Cortex of kidney (tissue), 1 donor: ENCODE measurements at places on chromosomes 2 and 18.

DNA sequence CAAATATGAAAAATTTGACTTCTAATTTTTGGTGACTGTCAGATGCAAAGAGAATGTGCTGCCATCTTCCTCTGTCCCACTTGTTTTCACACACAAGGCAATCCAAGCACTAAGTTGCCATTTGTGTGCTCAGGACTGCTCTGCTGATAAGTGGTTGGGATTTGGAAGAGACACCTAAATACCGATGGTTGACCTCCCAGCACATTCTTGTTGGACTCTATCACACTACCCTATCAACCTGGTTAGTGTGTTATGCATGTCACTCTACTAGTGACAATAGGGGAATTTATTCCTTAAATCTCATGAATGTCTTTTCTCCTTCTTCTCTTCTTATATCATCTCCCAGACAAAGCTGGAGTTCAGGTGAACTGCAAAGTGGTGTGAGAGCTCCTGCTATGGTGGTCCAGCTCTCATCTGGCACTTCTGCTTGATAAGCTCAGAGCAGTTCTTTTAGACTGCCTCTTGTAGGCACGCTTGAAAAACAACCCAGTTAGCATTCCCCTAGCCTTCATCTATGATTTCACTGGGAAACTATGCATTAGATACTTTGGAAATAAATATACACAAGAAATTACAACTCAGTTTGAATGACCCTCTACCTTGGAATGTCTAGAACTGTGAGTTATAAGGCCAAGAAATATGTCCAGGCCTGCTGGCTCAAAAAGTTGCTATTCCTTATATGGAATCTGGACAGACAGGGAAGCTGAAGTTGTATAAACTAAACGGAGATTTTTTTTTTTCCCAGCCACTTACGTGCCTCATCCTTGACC is 404.8 kb downstream of the MEIS1 start:
- no peak for DNase-seq

DNA sequence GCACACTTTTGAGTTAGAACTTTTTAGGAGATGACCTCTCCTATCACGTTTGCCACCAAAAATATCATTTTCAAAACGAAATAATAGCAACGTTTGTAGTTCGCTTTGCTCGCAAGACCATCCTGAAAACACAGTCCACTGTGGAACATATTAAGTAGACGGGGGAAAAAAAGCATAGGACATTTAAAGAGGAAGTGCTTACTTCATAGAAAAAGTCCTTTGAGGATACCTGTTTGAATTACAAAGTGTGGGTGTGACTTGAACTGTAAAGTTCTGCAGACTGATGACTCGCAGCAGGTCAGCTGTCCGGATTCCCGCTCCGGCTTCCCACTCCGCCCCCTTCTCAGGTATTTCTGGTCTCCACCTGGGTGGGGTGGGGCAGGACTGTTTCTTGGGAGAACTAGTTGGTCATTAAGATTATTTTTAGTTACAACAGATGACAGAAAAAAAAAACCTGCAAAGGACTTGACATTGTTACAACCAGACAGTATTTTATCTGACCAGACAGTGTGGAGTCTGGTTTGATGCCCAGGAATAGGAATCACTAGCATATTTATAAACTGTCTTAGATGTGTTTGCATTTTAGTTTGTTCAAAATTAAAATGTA is 13.3 kb downstream of the CNOT11 start:
- DNase-seq, result no peak

GRCh38 chr18:55920063-55920462 is 332.1 kb upstream of the TCF4 start:
- DNase-seq, result no peak

DNA sequence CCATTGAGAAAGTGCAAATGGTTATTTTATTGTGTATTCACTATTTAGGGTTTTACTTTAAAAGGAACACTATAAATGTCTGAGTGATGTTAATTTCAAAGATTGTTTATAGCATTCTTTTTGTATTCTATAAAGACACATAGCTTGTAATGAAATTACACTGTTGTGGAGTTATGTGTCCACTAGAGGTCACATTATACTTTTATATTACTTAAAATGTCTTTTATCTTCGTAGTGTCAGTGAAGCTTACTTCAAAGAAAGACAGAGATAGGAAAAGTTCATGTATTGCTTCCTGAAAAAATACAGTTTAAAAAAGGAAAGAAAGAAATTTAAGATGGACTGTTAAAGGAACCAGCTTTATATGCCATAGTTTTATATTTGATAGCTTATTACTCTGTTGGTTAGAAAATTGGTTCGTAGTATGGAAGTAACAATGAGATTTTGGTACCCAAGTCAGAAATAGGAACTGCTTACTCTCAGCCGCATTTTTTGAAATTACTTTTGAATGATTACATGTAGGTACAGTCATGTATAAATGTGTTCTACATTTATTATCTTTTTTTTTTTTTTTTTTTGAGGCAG is 20.5 kb downstream of the APLF start:
- DNase-seq, result no peak

DNA sequence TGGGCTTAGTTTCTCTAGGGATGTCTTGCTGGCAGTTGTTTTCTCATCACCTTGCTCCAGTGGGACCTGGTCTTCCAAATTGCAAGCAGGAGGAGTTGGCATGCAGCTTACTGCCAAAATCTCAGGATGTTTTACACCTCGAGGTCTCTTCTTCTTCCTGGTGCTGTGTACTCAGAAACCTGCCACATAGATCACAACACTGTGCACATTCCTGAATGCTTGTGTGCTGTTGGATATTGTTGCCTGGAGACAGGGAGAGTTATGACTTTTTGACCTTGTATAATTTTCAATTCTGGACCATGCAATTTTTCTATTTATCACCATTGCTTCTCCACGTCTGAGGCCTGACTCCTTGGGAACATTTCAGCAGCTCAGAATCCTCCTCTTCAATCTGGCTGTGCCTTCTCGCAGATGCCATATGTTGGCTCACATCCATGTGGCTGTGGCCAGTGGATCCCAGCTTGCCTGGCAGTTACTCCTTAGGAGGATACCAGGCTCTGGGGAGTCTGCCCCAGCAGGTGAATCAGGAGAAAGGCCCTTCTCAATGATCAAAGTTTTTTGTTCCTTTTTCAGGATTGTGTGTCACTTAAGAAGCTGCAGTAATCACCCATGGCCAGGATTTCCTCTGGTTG is 489.3 kb downstream of the TSN start:
- no peak for DNase-seq

GRCh38 chr2:218832081-218832480 is 478 bp upstream of the PRKAG3 start:
- DNase-seq, result no peak

DNA sequence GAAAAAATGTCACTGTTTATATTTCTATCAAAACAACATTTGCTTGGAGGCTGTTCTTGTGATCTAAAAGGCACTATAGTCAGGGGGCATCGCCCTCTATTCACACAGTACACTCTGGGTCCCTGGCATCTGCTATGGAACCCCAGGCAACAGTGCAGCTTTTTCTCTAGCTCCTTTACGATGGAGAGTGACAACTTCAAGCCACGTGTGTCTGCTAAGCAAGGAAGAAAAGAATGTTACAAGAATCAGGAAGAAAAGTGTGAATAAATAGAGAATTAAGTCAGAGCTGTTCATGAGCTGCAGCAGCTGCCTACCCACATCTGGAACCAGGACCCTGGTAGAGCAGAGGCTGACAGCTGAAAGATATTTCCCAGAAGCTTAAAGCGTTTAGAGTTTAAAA is 11.2 kb downstream of the RND3 start:
- DNase-seq, result no peak

DNA sequence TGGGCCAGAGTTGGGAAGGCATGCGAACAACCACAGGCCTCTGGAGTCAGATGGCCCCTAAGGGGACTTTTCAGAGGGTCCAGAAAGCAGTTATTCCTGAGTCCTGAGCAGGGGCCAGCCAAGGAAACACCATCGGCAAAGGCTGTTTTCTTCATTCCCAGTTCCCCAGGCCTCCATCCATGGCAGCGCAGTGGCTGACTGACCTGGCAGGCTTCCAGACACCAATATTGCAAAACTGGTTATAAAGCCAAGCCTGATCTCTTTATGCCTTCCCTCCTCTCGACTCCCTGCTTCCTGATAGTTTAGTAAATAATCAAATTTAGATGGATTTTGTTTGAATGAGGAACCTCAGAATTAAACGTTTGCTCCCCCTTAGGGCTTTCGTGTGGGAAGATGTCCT is 133.4 kb upstream of the ITGA6 start:
- DNase-seq, result no peak

- no peak for DNase-seq
Measured at GRCh38 chr2:226905718-226906117, 69.9 kb downstream of the RHBDD1 start.

- no peak for DNase-seq
Measured at GRCh38 chr2:48771241-48772014, 15.9 kb upstream of the LHCGR start.

- DNase-seq, result no peak
Measured at GRCh38 chr2:133957724-133958480, 296.0 kb upstream of the MGAT5 start.

DNA sequence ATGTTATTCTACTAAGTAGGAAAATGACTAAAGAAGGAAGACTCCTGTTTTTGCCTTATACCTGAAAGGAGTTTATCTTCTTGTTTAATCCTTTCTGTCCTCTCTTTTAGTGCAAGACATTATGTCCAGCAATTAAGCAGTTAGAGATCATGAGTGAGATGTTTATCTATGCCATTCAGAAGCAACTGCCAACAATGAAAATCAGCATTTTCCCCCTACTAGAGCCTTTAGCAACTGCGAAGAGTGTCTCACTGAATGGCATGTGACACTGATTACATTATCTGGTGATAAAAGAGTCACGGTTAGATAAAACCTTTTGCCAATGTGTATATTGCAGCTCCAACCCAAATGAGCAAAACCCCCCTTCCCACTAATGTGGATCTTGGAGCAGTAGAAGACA is 357.7 kb upstream of the SYT4 start:
- DNase-seq, result no peak

DNA sequence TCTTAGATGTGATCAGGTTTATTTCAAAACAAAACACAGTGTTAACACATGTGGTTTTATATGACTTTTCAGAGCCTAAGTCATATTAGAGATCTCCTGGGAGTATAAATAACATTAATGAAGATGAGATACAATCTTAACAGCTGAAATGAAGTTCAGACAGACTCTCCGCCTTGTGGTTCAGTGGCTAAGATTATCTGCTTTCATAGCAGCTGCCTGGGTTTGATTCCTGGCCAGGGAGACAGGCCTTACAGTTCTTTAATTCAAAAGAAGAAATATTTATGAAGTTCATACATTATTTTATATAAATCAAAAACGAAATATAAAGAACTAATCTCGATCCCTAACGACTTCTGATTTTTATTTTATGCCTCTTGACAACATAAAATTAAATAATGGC is 35.2 kb upstream of the TTC32 start:
- no peak for DNase-seq

DNA sequence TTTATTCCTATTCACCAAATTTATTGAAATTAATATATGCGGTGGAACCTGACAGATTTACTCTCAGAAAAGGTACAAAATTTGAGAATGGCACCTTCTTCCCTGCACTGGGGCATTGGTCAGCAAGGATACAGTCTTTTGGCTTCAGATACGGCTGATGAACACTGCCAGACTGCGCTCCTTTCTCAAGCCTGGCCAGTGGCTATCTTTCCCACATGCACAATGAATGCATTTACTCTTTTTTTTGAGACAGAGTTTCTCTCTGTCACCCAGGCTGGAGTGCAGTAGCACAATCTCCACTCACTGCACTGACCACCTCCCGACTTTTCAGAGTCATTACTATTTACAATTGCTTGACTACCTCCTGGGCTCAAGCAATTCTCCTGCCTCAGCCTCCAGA is 61.6 kb downstream of the MOB4 start:
- no peak for DNase-seq

DNA sequence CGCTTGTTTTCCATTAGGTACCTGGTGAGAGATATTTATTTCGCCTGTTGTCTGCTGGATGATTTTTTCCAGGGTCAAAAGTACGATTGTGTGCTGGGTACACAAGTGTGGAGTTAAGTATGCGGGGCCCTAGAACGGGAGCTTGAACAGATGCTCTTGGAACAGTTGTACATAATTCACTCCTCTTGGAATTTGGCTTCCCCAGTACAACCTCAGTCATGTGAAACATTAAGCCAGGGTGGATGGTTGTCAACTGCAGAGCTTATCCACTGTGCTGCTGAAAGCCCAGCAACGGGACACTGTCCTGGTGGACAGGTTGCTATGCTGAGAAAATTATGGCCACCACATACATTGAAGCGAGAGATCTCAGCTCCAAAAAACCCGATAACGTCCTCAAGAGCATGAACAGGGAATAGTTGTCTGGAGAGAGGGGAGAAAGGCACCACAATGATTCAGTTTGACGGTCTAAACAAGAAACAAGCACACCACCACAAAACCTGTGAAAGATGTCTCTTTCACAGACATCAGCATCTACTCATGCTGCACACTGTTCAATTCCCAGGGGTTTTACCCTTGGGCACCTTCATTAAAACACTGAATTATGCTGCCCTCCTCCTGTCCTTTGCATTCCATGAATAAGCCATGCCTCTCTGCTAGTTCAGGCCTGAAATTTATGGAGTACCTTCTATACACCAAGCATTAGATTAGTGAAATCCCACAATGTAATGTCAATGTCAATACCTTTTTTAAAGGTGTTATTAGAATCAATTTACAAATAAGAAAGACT is 176.8 kb upstream of the TRIB2 start:
- DNase-seq, result no peak

DNA sequence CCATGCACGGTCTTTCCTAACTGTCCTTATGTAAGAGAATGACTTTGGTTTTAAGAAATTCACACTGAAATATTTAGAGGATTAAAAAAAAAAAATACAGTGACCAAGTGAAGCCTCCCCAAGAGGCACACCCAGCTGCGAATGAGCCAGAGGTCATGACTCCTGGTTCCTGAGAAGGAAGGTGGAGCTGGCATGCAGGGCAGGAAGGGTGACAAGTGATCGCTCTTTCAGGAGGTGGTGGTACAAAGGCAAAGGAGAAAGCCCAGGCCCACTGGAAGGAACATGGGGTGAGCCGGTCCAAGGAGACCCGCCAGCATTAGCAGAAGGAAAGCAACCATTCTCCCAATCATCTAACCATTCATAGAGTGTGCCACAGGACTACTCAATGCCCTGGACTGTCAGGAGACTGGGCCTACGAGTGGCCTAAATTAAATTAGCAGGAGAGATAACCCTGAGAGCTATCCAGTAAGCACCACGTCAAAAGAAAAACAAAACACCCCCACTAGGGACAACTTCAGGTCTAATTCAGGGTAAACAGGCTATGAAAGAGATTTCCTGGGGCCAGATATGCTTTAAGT is 7.8 kb downstream of the INO80C start:
- no peak for DNase-seq

DNA sequence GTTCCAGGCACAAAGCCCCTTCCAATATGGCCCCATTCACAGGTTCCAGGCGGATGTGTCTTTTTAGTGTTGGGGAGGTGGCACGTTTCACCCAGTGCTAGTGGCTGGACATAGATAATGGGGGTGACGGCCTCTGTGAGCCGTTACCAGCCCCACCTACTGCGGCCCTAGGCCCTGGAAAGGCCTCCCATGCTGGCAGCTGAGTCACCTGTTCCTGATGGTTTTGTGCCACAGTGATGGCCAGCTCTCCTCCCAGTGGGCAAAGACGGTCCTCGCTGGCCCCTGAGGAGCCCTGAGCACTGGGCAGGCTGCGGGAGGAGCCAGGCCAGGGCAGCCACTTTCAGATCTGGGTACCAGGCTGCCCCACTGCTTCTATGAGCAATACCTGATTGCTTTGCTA is 40.0 kb upstream of the GPC1 start:
- DNase-seq, result no peak

- DNase-seq, result no peak
Measured at GRCh38 chr2:171393487-171393886, 40.3 kb downstream of the METTL8 start.

GRCh38 chr2:67548317-67549201 is 151.4 kb downstream of the ETAA1 start:
- DNase-seq, result no peak
